GM03348 (cell line): ENCODE measurements at places on chromosomes 1 and 21.

GRCh38 chr1:183804916-183805841, at the start of gene RGL1:
RGL1 (plus strand) TSS chr1:183805120; CDS start chr1:183805298, 178 bp downstream.
- peak; percentile 84 for DNase-seq

DNA sequence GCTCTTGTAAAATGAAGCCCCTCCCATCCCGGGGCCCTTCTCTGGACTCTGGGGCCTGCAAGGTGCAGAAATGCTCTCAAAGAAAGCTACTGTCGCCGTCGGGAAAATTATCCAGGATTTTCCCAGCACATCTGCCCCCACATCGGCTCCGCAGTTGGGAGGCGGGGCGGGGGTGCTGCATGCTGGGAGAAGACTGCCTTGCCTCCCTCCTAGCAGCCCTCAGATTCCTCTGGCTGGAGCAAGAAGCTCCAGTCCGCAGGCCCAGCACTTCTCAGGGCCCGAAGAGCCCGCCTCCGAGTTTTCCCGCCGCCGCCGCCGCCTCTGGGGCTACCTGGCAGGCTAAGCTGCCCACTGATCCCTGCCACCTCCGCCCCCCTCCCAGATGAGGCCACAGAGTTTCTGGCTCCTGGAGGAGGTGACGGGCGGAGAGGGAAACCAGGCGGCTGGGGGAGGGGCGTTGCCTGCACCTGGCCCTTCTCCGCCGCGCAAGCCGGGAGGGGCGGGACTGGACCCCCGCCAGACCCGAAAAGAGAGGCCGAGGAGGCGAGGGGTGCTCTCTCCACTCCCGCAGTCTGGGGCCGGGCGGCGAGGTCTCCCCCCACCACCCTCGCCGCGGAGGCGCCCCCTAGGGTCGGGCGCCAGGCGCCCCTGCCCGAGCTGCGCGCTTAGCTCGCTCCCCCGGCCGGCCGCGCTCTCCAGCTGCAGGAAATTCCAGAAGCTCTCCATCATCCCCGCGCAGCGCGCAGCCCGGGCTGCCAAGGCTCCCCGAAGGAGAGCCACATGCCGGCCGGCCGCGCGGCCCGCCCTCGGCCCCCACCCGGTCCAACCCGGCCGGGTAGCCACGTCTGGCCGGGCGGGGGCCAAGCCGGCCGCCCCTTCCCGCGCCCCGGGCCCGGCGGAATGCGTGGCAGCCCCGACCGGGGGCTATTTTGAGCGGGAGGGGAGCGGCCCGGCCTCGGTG, 28.8 kb downstream of the AHDC1 start:
- peak; percentile 93 for DNase-seq

DNA sequence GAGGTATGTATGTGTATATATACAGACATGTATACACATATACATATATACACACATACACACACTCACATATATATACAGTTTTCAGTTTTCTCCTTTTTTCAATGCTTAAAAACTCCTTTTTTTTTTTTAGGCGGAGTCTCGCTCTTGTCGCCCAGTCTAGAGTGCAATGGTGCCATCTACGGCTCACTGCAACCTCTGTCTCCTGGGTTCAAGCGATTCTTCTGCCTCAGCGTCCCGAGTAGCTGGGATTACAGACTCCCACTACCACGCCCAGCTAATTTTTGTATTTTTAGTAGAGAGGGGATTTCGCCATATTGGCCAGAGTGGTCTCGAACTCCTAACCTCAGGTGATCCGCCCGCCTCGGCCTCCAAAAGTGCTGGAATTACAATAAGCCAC, 27.0 kb downstream of the STYXL2 start:
- DNase-seq, result no peak

GRCh38 chr1:7199077-7199779, 414.0 kb downstream of the CAMTA1 start:
- no peak for DNase-seq

DNA sequence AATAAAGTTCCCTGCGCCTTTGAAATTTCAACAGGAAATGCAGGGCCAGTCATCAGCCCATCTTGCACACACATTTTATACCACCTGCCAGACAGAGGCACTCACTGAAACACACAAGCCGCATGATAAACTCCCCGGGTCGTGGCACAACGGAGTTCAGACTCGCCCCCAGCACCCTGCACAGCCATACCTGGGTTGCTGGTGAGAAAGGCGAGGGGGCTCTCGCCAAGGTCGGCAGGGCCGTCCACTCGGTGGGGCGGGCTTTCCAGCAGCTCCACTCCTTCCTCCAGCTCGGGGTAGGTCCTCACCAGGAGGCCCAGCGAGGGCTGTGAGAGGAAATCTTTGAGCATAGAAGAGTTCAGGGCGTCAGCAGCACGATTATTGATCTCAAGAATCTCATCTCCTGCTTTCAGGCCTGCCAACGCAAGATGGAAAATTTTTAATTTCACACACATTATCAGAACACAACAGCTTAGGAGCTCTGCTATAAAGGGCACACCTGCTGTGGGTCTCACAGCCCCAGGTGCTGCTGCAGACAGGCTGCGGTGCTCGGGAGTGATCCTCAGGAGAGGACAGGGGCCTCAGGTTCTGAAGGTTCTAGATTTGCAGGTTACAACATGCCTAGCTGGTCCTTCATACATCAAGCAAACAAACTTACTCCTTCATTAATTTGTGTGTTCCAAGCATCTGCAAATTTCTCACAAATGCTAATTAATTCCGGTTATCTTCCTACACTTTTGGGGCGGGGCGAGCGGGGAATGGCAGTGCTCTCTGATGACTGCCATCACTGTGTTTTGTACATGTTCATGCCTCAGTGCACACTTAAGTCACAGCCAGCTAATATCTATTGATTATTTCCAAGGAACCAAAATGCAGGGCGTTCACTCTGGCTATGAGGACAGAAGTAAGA, 144.2 kb upstream of the KRTAP19-8 start:
- no peak for DNase-seq

- DNase-seq, result peak; percentile 58
Observed at GRCh38 chr1:18924221-18924691, 21.9 kb upstream of the ALDH4A1 start.

- DNase-seq, result no peak
Observed at GRCh38 chr1:22557341-22557950, 5.8 kb upstream of the EPHA8 start.

- no peak for DNase-seq
Observed at GRCh38 chr1:167562702-167563101, 9.1 kb upstream of the CREG1 start.

DNA sequence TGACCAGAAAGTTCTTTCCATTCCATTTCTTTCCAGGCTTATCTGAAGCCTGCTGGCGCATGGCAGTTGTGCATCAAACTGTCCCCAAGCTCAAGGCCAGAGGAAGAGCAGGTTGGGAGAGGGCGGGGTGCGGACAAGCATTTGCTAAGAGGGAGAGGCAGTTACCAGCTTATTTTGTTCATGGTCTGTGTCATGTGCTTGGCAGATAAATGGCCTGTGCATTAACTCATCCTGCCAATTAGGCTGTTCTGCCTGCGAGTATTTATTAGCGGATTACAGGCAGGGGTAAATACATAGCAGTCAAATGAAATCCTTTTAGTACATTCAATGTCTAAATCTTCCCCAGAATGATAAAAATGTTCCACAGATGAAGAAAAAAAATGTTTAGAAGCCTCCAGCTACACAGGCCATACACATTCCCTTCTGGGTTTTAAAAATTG, 48.9 kb upstream of the B3GALNT2 start:
- DNase-seq, result no peak

GRCh38 chr1:155174324-155175280, 953 bp downstream of the TRIM46 start:
- peak; percentile 57 for DNase-seq

- DNase-seq, result no peak
Observed at GRCh38 chr1:6909857-6910256, 124.6 kb downstream of the CAMTA1 start.

- DNase-seq, result no peak
Observed at GRCh38 chr1:235790123-235790522, 76.6 kb downstream of the LYST start.
